ENCODE measurements at places on chromosomes 7 and 10. TPM values are rescaled to one million over a fixed set of nuclear protein-coding genes. Genes with fewer than 3 reads are reported as not detected.

GRCh38 chr10:128630787-128631252 lies 504.6 kb upstream of the MKI67 start:
- no peak for DNase-seq

The GIMAP7 gene
- not detected for total RNA-seq

DNA sequence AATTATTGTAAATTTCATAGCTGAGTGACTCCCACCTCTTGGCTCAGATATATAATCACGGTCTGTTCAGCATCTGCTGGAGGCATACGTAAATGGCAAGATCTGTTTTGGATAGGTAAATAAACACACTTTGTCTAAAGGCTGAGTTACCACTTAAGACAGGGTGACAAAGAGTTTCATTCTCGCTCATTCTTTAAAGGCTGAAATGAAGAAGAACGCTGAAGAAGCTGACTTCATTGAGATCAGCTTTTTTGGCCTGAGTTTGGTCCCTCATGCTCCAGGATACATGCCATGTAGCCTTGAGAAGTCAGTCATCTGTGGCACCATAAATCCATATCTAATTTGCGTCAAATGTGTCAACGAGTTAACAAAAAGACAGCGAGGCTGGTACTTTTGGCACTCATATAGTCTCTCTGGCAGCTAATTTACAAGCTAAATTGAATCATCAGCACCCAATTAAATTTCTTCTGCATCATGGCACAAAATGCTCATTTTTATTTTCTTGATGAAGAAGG lies 309.9 kb downstream of the GPAM start:
- DNase-seq: no peak

GRCh38 chr7:50393547-50394252 lies 56.5 kb downstream of the FIGNL1 start:
- no peak for DNase-seq

DNA sequence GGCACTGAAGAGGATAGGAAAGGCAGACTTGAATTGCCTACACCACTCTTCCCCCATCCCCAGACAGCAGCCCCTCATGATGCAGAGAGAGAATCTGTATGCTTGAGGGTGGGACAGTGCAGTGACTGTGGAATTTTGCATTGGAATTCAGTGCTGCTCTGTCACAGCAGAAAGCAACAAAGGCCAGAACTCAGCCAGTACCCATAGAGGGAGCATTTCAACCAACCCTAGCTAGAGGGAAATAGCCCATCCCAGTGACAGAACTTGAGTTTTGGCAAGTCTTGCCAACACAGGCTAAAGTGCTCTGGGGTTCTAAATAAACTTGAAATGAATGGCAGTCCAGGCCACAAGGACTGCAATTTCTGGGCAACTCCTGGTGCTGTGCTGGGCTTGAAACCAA lies 80.4 kb downstream of the TES start:
- peak; percentile 17 for DNase-seq

- no peak for DNase-seq
Measured at GRCh38 chr7:17474724-17475344, 176.4 kb downstream of the AHR start.

DNA sequence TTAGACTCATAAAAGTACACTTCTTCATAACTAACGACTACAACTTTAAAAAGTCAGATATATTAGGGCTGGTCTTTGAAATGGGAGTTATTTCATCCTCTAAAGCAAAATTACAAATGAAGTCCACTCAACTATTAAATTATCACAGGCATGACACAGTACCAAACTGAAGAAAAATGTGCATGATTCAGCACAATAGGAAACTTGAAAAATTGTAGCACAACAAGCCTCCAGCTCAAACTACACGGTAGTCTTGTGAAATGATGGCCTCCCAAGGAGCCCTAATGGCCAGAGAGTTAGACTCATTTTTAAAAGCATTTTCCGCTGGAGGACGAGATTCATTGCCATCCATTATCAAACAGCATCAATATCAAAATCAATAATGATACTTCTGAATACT lies 76.4 kb downstream of the MAGI2 start:
- no peak for DNase-seq

GRCh38 chr7:20224025-20224424 lies 6.8 kb upstream of the MACC1 start:
- no peak for DNase-seq

The SSBP1 gene
- 153 TPM for total RNA-seq

- no peak for DNase-seq
Measured at GRCh38 chr10:104925232-104925851, 284.3 kb downstream of the SORCS3 start.

DNA sequence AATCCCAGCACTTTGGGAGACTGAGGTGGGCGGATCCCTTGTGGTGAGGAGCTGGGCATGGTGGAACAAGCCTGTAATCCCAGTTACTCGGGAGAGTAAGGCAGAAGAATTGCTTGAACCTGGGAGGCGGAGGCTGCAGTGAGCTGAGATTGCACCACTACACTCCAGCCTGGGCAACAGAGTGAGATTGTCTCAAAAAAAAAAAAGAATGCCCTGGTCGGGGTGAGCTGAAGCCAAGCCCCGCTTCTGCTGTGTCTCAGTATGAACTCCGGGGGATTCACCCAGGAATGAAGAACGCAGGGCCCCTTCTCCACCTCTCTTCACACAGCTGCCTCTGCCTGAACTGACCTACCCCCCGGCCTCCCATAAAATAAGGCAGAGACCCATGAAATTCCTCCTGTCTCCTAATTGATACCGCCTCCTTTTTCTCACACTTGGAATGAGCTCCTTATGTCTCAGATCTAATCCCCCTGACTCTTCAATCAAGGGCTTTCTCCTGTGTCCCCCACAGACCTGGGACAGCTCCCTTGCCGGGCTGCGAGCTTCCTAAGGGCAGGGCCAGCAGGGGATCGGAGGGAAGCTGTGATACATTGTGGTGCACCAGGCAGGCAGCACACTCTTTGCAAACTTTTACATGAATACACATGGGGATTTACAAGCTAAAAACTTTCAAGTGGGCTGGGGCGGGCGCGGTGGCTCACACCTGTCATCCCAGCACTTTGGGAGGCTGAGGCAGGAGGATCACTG lies 911 bp upstream of the ZP3 start:
- no peak for DNase-seq

The POP7 gene
- total RNA-seq: 37.1 TPM

Data from HFFc6 (cell line).